ENCODE measurements at places on chromosomes 16 and 17. TPM values are rescaled to one million over a fixed set of nuclear protein-coding genes. Genes with fewer than 3 reads are reported as not detected.

DNA sequence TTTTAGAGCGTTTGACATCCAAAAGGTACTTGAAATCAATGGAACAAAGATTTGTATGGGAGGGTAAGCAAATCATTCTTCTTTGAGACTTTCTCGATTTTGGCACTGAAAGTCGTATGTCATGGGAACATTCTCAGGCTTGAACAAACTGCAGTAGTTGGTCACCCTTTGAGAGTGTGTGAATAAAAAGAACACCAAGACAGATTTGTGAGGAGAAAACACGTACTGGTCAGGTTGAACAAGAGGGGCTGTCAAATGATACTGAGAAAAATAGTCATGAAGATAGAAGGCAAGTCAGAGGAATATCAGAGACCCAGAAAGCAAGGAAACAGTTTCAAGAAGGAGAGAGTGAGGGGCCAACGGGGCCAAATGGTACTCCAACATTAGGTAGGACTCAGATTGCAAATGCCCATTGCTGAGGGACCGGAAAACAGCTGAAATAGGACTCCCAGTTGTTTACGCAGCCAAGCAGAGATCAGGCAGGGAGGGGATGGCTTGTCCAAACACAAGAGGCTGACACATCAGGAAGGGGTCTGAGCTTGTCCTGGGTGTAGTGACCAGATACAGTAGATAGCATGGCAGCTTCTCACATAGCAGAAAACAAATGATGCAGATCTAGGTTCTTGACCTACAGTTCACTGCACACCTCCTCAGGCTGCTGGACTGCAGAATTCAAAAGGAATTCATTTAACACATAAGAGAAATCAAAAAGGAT lies 74.5 kb upstream of the MYOCD start:
- DNase-seq, result no peak

MMP25 gene
- polyA plus RNA-seq, result 2.1 TPM

DNA sequence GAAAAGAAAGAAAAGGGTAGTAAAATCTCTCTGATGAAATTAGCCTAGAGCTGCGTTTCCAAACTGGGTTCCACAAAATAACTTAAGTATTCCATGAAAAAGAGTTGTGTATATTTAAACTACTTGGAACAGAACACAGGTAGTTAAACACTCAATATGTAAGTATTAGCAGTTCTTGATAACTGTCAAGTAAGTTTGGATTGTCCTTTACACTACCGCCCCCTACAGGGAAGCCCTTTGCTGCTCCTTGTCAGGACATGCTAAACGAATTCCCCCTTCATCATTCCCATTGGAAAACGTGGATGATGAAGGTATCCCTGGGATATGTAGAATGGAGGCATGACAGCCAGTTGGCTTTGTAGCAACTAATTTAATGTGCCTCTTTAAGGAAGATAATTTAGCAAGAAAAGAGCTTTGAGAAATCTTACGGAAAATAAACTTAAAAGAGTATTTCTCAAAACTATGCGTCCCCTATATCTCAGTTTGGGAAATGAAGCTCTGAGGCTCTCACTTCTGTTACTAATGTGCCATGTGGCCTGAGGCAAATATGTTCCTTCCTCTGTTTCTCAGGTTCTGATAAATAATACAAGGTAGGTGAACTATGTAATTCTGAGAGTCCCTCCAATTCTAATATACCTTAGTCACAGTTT lies 18.8 kb downstream of the NCBP3 start:
- DNase-seq, result no peak

KRT24 gene
- not detected for polyA plus RNA-seq

All from hindlimb muscle (tissue), 1 donor.